ENCODE measurements at places on chromosomes 3 and 15. TPM values are rescaled to one million over a fixed set of nuclear protein-coding genes. Genes with fewer than 3 reads are reported as not detected.
A peak's percentile ranks its signal among the peaks of the same experiment; 100 is the strongest.

The GRK7 gene
- not detected for total RNA-seq

The TFDP2 gene
- total RNA-seq: 24.0 TPM

The CFAP44 gene
- 1.0 TPM for total RNA-seq

The THOC7 gene
- total RNA-seq: 114 TPM

The CKMT1B gene
- 54.5 TPM for total RNA-seq

The TIMP4 gene
- 0.14 TPM for total RNA-seq

The EXD1 gene
- total RNA-seq: not detected

The ZNF502 gene
- total RNA-seq: 3.9 TPM

- DNase-seq: no peak
Observed at GRCh38 chr3:130737622-130738021, 9.0 kb downstream of the PIK3R4 start.

- DNase-seq: no peak
Observed at GRCh38 chr3:49171775-49172500, 540 bp downstream of the KLHDC8B start.

GRCh38 chr15:59273234-59273633, 66.6 kb downstream of the LDHAL6B start:
- no peak for DNase-seq

GRCh38 chr3:12460127-12460526, 24.2 kb upstream of the TSEN2 start:
- DNase-seq: no peak

- no peak for DNase-seq
Observed at GRCh38 chr15:50116477-50116876, 2.6 kb downstream of the ATP8B4 start.

DNA sequence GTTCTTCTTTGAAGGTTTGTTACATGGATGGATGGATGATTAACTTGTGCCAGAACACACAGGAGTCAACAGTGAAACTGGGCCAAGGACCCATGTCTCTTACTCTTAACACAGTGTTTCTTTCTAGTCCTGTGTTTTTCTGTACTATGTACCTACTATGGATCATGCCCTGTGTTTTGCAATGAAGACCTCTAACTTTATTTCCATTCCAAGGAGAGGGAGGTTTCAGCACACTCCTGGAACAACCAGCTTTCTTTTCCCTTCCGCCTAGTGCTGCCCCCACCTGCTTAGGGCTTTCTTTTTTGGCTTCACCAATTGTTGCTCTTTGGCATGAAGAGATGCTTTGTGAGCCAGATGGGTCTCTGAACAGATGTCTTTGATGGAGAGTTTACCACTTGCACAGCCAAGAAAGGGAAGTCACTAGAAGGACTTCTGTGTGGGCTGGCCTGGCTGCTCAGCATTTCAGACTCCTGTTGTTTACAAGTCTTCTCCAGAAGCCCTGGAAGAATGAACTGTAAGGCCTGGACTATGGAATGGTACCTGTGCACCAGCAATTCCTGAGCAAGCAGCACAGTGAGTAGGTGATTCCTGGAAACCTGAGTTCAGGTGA, 44.5 kb downstream of the SNAPC5 start:
- DNase-seq: no peak

GRCh38 chr3:113275258-113275556, 63.9 kb downstream of the BOC start:
- DNase-seq: no peak

DNA sequence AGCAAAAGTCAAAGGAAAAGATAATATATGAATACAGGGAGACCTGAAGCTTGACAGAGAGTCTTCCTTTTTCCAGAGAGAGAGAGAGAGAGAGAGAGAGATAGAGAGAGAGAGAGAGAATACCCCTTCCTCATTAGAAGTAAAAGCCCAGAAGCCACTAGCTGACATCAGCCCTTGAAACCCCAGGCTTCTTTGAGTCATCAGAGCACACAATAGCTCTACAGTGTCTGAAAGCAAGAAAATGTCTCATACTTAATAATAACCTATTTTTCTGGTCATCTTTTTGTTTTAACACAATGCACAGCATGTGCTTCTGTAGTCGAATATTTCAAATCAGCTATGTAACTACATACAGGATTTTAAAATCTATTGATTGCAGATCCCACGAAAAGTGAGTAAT, 109.2 kb upstream of the NANOGP8 start:
- peak; percentile 9 for DNase-seq

GRCh38 chr3:55818485-55818884, 331.4 kb upstream of the WNT5A start:
- no peak for DNase-seq

Measured in foreskin keratinocyte (primary cell).